Stimulated activated CD4-positive, alpha-beta T cell treated with anti-CD3 and anti-CD28 coated beads, Interleukin-1b, Interleukin-23, amount 100 ng/mL, for 1 hour (primary cell): ENCODE measurements at places on chromosomes 5 and 9.

- no peak for DNase-seq
Measured at GRCh38 chr9:98347642-98348041, 92.2 kb upstream of the TBC1D2 start.

DNA sequence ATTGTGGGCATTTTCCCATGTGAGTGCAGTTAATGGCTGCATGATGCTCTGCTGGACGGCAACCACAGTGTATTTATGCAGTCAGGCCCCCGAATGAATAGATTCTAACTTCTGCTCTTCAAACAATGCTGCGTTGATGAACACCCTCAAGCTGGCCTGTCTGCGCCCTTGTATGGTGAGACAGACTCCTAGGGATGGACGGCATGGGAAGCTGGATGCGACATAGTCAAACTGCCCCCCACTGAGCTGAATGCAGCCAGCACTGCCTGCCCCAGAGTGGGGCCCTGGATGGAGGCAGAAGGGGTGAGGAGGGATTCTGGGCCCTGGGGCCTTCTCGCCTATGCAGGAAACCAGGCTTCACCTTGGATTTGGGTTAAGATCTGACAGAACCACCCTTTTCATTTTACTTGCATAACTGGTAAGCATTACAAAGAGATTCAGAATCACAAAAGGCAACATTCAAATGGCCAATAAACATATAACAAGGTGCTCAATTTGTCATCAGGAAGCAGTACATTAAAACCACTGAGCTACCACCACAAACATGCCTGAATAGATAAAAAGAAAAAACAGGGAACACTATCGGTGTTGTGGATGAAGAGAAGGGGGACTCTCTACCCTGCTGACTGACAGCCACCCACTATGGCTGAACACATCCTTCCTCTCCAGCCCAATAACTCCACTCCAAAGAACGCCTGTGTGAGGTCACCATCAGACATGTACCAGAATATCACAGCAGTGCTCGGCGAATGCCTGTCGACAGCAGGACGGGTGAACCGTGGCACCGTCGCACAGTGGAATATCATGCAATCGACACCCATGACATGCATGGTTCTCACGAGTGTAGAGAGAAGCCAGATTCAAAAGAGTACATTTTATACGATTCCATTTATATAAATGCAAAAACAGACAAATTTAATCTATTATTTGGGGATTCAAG is 79.1 kb downstream of the RAPGEF1 start:
- DNase-seq: no peak

DNA sequence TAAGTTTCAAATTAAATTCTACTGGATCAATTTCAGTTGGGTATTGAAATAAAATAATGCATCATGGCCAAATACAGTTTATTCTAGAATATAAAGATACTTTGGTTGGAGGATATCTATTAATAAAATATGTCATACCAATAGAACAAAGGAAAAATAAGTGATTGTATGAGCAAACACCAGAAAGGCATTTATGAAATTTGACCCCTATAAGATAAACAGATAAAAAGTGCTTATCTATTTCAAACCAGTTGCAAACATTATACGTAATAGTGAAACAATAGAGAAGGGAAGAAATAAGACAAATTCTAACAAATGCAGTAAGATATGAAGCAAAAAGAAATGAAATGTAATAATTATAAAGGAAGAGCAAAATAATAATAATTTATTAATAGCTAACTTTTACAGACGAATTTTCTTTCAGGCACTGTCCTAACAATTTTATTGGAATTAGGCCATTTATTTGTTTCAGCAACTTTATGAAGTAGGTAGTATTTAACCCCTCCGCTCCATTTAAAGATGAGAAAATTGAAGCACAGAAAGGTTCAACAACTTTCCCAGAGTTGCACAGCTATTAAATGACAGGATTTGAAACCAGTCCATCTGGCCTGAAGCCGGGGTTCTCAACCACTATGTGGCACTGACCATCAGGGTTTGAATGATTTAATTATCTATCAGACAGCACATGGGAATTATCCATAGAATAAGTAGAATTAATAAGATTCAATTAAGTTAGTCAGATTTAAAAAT is 20.8 kb downstream of the ANKRD55 start:
- DNase-seq: no peak

GRCh38 chr5:158967541-158967940 is 132.2 kb downstream of the EBF1 start:
- no peak for DNase-seq

- no peak for DNase-seq
Measured at GRCh38 chr5:159324986-159325385, 5.3 kb downstream of the IL12B start.

GRCh38 chr5:127506616-127507015 is 10.8 kb upstream of the PRRC1 start:
- no peak for DNase-seq
